ENCODE measurements at places on chromosomes 13 and 19. TPM values are rescaled to one million over a fixed set of nuclear protein-coding genes. Genes with fewer than 3 reads are reported as not detected.

POLR1D gene
- 197 TPM for total RNA-seq

ADPRHL1 gene
- total RNA-seq: 0.49 TPM

DNA sequence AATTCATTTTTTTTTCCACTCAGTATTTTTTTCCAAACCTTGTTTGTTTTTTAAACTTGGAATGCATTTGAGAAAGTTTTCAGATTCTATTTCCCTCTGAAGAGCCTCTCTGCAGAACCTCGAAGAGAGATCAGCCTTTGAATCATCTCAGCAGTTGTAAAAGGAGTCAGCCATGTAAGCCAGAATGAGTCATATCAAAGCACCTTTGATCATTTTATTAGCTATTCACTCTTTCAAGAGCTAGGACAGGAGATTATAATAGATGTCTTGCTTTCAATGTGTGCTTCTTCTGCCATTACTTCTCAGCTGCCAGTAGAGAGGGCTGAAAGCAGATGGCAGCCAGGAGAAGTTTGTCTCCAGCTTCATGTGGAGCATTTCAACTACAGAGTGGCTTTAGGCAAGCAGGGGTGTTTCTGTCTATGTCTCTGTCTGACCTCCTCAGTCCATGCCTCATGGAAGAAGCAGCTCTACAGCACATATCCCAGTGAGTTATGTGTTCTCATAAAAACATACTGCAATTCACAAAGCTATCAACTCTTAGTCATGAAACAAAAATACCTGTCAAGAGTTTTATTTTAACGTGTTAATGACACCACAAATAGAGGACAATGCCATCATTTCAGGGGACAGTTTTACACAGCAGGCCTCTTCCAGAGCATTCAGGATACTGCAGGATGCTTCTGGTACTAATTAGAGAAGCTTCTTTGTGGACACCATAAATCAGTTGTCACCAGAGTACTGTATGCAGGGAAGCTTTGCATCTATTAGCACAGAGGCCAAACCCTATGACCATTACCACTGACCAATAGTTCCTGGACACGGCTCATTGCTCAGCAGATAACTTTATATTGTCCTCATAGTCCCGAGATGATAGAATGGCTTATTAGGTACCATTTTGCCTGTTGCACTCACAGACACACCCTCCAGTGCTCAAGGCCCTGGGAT, 94.3 kb downstream of the NHLRC3 start:
- DNase-seq: no peak

GRCh38 chr13:45156565-45157361, 36.5 kb downstream of the GTF2F2 start:
- DNase-seq: no peak

DNA sequence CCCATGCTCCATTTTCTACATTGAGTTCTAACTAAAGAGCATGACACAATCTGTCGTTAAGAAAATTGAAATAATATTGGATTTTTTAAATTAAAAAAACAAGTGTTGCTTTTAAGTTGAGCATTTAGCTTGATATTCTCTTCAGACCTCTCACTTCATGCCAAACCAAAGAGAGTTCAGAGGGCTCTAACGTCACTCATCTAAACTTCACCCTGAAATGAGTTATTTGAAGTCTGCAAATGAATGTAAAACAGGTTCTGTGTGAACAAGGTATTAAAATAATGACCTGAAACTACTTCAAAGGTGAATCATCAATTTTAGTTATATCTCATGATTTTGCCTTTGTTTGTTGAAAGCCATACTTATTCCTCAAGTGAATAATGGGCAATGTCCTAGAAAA, 61.8 kb downstream of the MRPL57 start:
- DNase-seq: no peak
